ENCODE measurements at places on chromosomes 7 and 10.

DNA sequence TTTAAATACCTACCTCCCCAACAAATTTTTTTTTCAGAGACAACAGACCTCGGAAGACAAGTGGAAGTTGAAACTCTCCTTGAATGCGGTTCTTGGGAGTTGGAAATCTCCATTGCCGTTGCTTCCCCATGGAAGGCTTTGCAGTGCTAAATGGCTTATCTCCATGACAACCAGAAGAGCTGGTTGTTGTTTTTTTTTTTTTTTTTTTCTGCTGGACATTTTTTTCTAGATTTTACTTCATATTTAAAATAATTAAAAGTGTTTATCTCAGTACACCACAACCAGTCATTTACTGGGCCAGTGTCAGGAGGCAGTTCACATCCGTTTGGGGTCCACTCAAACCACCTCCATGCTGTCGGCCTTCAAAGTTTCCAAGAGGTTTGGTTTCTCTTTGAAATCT lies 348.5 kb upstream of the PRKCQ start:
- DNase-seq, result no peak

- DNase-seq, result no peak
Observed at GRCh38 chr10:4953405-4953804, 9.8 kb upstream of the AKR1C1 start.

- DNase-seq, result no peak
Observed at GRCh38 chr7:7136466-7137381, 45.6 kb upstream of the C1GALT1 start.

- DNase-seq, result no peak
Observed at GRCh38 chr10:63627881-63628296, 106.7 kb downstream of the REEP3 start.
